ENCODE measurements at places on chromosomes 5 and 9. TPM values are rescaled to one million over a fixed set of nuclear protein-coding genes. Genes with fewer than 3 reads are reported as not detected.

Gene CCDC171
- total RNA-seq = 5.1 TPM

Gene THG1L
- total RNA-seq = 14.6 TPM

Gene SIL1
- 19.8 TPM for total RNA-seq

Gene TMEM161B
- 33.8 TPM for total RNA-seq

Gene MEGF10
- not detected for total RNA-seq

Gene PFN3
- total RNA-seq = not detected

Measured in B cell (primary cell).